Psoas muscle (tissue), 8 donors: ENCODE measurements at places on chromosomes 6 and 20. TPM values are rescaled to one million over a fixed set of nuclear protein-coding genes. Genes with fewer than 3 reads are reported as not detected.
A peak's percentile ranks its signal among the peaks of the same experiment; 100 is the strongest.

NTSR1 gene
- total RNA-seq, result not detected

FUT9 gene
- not detected for total RNA-seq

PROKR2 gene
- not detected for total RNA-seq

PMEPA1 gene
- 15.7 TPM for total RNA-seq

LHFPL5 gene
- total RNA-seq, result not detected

KCNQ5 gene
- total RNA-seq, result 90.7 TPM

LRP11 gene
- total RNA-seq, result 29.6 TPM

TGM3 gene
- total RNA-seq, result not detected

- no peak overlapping the region for H3K27ac ChIP-seq
- no peaks in the 10 kb centered on the region for H3K27me3 ChIP-seq
- no peak for DNase-seq
- H3K4me3 ChIP-seq, result no peak overlapping the region
- no peaks in the 10 kb centered on the region for H3K36me3 ChIP-seq
- no peaks in the 10 kb centered on the region for H3K4me1 ChIP-seq
Observed at GRCh38 chr6:104969785-104970581, 13.1 kb downstream of the LIN28B start.

DNA sequence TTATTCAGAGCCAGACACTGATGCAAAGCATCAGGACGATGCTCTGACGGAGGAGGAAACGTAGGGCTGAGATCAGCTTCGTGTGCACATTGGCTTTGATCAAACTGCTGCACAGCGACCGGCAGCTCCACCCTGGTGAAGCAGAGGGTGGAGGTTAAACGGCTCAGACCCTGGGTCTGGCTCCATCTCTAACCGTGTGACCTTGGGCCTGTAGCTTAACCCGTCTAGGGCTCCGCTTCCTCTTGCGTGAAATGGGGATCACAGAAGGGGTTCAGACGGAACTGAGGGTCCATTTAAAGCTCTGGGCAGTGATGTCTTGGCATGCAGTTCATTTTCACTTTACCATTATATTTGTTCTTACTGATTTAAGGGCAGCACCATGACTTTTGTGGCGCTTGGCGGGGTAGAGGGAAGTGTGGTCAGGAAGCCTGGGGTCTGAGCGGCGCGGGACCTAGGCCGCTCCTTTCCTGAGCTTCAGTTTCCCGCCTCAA, 644 bp downstream of the RBL1 start:
- H3K27ac ChIP-seq, result peak overlapping the region; percentile 81
- DNase-seq, result no peak
- H3K4me1 ChIP-seq, result peaks cover 11% of the 10 kb centered on the region
- H3K36me3 ChIP-seq, result no peaks in the 10 kb centered on the region

- H3K4me3 ChIP-seq, result no peak overlapping the region
- peaks cover 5% of the 10 kb centered on the region for H3K4me1 ChIP-seq
- H3K36me3 ChIP-seq, result no peaks in the 10 kb centered on the region
- no peak for DNase-seq
- H3K27me3 ChIP-seq, result no peaks in the 10 kb centered on the region
Observed at GRCh38 chr6:14270925-14271788, 153.6 kb downstream of the CD83 start.

GRCh38 chr6:47859175-47859574, 77.3 kb downstream of the OPN5 start:
- no peak overlapping the region for H3K4me3 ChIP-seq
- no peak for DNase-seq
- H3K27me3 ChIP-seq, result no peaks in the 10 kb centered on the region
- H3K4me1 ChIP-seq, result no peaks in the 10 kb centered on the region
- no peak overlapping the region for H3K27ac ChIP-seq

GRCh38 chr6:150112233-150112632, 30.6 kb upstream of the PPP1R14C start:
- H3K27me3 ChIP-seq, result no peaks in the 10 kb centered on the region
- no peaks in the 10 kb centered on the region for H3K36me3 ChIP-seq
- no peak overlapping the region for H3K4me3 ChIP-seq

GRCh38 chr6:95087394-95088097, 489.8 kb upstream of the MANEA start:
- no peak overlapping the region for H3K4me3 ChIP-seq
- H3K27me3 ChIP-seq, result no peaks in the 10 kb centered on the region
- H3K4me1 ChIP-seq, result no peaks in the 10 kb centered on the region

- peak; percentile 64 for DNase-seq
- peak overlapping the region; percentile 36 for H3K27ac ChIP-seq
- peaks cover 4% of the 10 kb centered on the region for H3K4me1 ChIP-seq
- H3K27me3 ChIP-seq, result no peaks in the 10 kb centered on the region
- H3K4me3 ChIP-seq, result no peak overlapping the region
Observed at GRCh38 chr6:157726892-157727628, 96.0 kb upstream of the SNX9 start.

DNA sequence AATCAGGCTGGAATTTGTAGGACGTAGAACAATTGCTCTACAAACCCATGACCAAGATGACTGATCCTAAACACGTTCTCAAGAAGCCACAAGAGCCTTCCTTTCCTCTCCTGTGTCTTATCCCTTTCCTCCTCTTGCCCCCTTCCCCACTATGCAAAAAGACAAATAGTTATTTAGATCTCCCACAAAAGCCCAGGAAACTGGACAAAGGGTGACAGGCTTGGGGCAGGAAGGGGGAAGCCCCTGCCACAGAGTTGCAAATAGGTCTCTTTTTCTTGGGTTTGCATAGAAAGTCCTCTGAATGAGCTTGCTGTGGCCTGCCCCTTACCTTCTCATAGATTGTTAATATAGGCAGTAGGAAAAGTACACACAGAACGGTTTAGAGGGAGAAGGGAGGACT, 377.1 kb upstream of the BTBD3 start:
- DNase-seq, result no peak

- DNase-seq, result no peak
- H3K27me3 ChIP-seq, result no peaks in the 10 kb centered on the region
- no peak overlapping the region for H3K4me3 ChIP-seq
Observed at GRCh38 chr6:90420500-90420899, 123.9 kb upstream of the BACH2 start.

DNA sequence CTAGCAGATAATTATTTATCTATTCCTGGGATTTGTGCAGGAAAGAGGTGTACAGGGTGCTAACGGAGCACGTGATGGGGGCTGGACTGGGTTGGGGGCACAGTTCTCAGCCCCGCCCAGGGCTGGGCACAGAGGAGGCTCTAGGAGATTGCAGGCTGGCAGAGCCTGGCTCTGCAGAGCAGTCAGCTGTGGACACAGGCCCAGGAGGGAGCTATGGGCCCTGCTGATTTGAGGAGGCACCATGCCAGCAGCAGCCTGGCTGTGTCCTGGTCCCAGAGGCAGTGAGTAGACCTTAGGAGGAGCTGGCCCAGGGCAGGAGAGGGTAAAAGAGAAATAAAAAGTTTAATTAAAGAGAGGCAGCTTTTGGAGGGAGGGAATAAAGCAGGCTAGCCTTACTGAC, 19.3 kb downstream of the MAFB start:
- no peaks in the 10 kb centered on the region for H3K27me3 ChIP-seq
- no peaks in the 10 kb centered on the region for H3K36me3 ChIP-seq
- no peak for DNase-seq
- H3K4me3 ChIP-seq, result no peak overlapping the region
- no peaks in the 10 kb centered on the region for H3K4me1 ChIP-seq
- H3K27ac ChIP-seq, result no peak overlapping the region

GRCh38 chr6:85561750-85562357, 31.8 kb downstream of the SNX14 start:
- no peaks in the 10 kb centered on the region for H3K36me3 ChIP-seq
- no peak overlapping the region for H3K4me3 ChIP-seq
- no peaks in the 10 kb centered on the region for H3K27me3 ChIP-seq
- no peaks in the 10 kb centered on the region for H3K4me1 ChIP-seq
- H3K27ac ChIP-seq, result no peak overlapping the region

- peak; percentile 26 for DNase-seq
- no peak overlapping the region for H3K27ac ChIP-seq
- H3K27me3 ChIP-seq, result no peaks in the 10 kb centered on the region
- peaks cover 37% of the 10 kb centered on the region for H3K36me3 ChIP-seq
Observed at GRCh38 chr6:133512410-133513016, 271.4 kb downstream of the EYA4 start.

GRCh38 chr6:138800377-138801150, 4.7 kb downstream of the ECT2L start:
- H3K27ac ChIP-seq, result no peak overlapping the region
- H3K4me1 ChIP-seq, result no peaks in the 10 kb centered on the region
- H3K4me3 ChIP-seq, result no peak overlapping the region
- no peak for DNase-seq
- no peaks in the 10 kb centered on the region for H3K36me3 ChIP-seq
- no peaks in the 10 kb centered on the region for H3K27me3 ChIP-seq

DNA sequence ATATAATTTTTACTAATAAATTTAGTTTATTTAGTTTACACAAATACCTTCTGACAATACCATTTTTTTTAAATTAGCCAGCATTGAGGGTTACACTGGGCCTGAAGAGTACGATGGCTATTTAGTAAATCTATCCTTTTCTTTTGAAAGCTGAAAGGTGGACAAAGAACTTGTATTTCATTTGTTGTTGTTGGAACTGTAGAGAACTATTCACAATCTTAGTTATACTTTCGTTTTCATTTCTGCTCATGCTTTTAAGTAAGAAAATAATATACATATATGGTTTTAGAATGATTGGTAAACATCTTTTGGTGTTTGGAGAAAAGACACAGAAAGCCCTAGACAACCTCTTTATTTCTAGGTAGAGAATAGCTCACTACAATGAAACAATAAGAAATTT, 165.3 kb upstream of the FAM83B start:
- no peak overlapping the region for H3K4me3 ChIP-seq
- no peaks in the 10 kb centered on the region for H3K27me3 ChIP-seq
- no peak overlapping the region for H3K27ac ChIP-seq
- H3K4me1 ChIP-seq, result no peaks in the 10 kb centered on the region
- H3K36me3 ChIP-seq, result no peaks in the 10 kb centered on the region
- no peak for DNase-seq

- no peaks in the 10 kb centered on the region for H3K27me3 ChIP-seq
- H3K4me3 ChIP-seq, result no peak overlapping the region
- DNase-seq, result no peak
- peaks cover 4% of the 10 kb centered on the region for H3K36me3 ChIP-seq
- H3K4me1 ChIP-seq, result peaks cover 4% of the 10 kb centered on the region
Observed at GRCh38 chr6:90008189-90008907, 114.1 kb downstream of the GJA10 start.

DNA sequence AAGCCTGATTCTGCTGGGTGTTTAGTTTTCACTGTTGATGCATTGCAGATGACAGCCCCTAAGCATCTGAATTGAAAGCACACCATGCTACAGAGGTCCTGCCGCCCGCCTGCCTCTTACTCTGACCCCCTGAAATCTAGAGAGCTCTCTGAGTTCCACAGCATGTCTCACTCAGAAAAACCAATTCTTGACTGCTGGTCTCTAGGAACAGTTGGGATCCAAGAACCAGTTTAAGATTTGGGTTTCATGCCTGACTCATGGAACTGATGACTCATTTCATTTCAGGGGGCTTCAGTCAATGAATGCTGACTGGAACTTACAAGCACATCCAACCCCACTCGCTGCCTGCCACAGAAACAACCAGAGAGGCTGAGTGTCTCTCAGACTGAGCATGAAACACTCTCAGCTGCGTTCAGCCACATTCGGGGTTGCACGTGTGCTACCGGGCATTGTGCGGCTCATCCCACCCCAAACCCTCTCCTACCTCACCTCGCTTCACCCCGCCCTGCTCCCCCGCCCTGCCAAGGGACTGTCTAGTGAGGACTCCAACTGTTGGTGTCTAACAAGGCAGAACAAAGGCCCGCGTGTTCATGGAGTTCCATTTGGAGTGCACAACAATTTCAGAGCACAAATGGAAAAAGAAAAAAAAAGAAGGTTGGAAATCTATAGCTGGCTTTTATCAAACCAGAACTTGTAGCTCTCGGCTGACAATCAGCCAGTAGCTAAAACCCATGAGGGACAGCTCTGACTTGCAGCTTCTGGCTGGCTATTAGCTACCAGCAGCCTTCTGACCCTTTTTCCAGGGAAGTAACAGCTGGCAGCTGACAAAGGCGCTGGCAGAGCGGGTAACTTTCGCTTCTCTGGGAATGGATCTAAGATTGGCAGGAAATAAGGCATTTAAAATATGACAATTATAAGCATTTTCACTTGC, 20.0 kb upstream of the TRAF3IP2 start:
- H3K36me3 ChIP-seq, result no peaks in the 10 kb centered on the region
- DNase-seq, result peak; percentile 76
- H3K4me3 ChIP-seq, result peak overlapping the region; percentile 55
- H3K27ac ChIP-seq, result peak overlapping the region; percentile 68
- no peaks in the 10 kb centered on the region for H3K27me3 ChIP-seq
- peaks cover 33% of the 10 kb centered on the region for H3K4me1 ChIP-seq

DNA sequence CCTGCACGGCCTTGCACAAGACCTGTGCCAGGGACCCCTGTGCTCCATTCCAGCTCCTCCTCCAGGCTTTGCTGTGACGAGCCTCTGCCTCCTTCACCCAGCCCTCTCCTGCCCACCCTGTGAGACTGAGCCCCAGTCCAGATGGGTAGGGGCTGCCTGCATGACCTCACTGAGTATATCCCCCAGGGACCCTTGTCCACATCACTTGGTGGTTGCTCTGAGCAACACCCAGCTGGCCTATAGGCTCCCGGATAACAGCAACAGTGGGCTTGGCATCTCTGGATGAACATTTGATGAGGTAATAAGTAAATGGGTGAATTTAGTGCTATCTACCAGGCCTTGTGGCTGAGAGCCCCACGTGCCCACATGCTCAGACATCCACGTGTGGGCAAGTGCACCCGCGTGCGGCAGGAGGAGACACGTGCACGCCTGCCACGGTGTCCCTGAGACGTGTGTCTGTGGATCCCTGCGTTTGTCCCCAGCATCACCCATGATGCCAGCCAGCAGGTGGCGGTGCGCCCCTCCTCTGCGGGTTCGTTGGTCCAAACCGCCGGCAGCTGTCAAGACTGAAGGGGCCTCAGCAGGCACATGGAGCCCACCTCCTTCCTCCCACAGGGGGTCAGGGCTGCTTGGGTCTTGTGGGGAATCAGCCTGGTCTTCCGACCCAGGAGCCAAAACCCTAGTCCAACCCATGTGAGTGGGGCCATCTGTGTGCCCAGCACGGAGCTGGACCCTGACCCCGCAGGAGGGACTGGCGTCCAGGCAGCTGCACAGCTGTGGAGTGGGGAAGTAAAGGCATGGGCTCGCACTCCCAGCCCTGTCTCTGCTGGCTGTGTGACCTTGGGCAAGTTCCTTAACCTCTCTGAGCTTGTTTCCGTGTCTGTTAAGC, 45.9 kb downstream of the FGD2 start:
- peaks cover 11% of the 10 kb centered on the region for H3K4me1 ChIP-seq
- H3K27ac ChIP-seq, result peak overlapping the region; percentile 51
- H3K4me3 ChIP-seq, result no peak overlapping the region
- H3K36me3 ChIP-seq, result no peaks in the 10 kb centered on the region
- peak; percentile 92 for DNase-seq

GRCh38 chr6:57243954-57244353, 21.8 kb upstream of the RAB23 start:
- no peak overlapping the region for H3K27ac ChIP-seq
- H3K36me3 ChIP-seq, result no peaks in the 10 kb centered on the region
- no peak for DNase-seq
- no peaks in the 10 kb centered on the region for H3K4me1 ChIP-seq
